ENCODE measurements at places on chromosomes 7 and 10.

GRCh38 chr10:42969909-42970308 lies 107.0 kb upstream of the RET start:
- no peak for DNase-seq

DNA sequence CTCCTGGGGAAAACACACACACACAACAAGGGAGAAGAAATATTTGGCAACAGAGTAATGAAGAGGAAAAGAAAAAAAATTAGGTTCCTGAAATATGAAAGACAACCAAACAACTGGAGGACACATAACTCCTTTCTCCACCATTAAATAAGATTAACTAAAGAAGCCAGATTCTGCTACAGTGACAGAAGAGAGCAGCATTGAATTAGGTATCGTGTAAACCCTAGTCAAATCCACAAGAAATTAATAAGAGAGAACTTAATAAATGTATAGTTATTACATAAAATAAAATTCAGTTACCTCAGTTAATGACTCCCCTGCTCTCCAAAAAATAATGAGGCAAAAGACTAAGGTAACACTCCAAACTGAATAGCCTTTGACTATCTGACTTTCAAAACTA lies 306.7 kb downstream of the CRPPA start:
- no peak for DNase-seq

- no peak for DNase-seq
These were observed 6.1 kb upstream of the DEPP1 start for GRCh38 chr10:44984671-44985101.

GRCh38 chr7:141483044-141483443 lies 68.2 kb upstream of the AGK start:
- DNase-seq: no peak

- no peak for DNase-seq
These were observed 111.4 kb downstream of the COL28A1 start for GRCh38 chr7:7424151-7424873.

- DNase-seq: no peak
These were observed 875.8 kb upstream of the CELF2 start for GRCh38 chr10:10141782-10142382.

GRCh38 chr7:132956556-132956955 lies 125.3 kb downstream of the CHCHD3 start:
- DNase-seq: no peak

- no peak for DNase-seq
These were observed 79.5 kb downstream of the PARP12 start for GRCh38 chr7:139982927-139983920.

DNA sequence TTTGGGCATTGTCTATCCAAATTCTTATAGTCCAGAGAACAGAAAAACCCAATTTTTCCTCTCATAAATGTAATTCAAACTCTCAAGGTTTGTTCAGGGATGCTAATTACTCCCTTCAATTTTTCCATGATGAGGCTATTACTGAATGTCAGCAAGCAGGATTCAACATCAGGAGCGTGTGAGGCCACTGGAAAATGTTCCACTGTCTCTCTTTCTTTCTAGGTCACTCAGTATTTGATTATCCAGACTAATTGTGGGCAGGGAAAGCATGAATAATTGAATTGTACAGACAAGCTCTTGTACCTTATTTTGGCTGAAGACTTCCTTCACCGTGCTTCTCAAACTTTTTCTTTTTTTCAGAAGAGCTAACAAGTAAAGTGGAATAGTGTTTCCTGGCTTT lies 30.7 kb downstream of the THNSL1 start:
- no peak for DNase-seq

DNA sequence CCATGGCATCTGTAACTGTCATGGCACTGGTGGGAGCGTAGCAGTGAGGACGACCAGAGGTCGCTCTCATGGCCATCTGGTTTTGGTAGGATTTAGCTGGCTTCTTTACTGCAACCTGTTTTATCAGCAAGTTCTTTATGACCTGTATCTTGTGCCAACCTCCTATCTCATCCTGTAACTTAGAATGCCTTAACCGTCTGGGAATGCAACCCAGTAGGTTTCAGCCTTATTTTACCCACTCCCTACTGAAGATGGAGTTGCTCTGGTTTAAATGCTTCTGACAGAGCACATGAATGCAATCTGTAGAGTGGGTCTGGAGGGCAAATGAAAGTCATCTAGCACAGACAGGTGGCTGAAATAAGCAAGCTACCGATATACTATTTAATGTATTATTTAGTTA lies 55.3 kb upstream of the OPN4 start:
- no peak for DNase-seq

DNA sequence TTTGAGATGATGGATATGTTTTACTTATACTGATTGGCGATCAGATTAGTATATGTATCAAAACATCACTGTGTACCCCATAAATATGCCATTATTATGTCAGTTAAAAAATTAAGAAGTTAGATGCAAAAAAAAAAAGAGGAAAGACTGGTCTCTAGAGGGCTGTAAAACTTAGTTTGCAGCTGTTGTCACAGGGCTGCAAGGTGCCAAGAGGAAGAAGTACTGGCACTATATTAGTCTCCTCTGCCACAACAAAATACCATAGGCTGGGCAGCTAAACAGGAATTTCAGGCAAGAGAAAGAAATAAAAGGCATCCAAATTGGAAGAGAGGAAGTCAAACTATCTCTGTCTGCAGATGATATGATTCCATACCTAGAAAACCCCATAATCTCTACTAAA lies 177.8 kb upstream of the PLPP4 start:
- no peak for DNase-seq

DNA sequence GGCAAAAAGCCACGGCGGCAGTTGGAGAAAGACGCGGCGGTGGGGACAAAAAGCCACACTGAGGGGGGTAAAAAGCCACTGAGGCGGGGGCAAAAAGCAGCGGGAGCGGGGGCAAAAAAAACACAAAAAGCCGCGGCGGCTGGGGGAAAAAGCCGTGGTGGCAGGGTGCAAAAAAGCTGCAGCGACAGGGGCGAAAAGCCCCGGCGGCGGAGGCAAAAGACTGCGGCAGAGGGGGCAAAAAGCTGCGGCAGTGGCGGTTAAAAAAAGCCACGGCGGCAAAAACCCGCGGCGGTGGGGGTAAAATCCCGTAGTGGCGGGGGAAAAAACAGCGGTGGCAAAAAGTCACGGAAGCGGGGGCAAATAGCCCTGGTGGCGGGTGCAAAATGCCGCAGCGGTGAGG lies 527.3 kb downstream of the ZNF33B start:
- no peak for DNase-seq

DNA sequence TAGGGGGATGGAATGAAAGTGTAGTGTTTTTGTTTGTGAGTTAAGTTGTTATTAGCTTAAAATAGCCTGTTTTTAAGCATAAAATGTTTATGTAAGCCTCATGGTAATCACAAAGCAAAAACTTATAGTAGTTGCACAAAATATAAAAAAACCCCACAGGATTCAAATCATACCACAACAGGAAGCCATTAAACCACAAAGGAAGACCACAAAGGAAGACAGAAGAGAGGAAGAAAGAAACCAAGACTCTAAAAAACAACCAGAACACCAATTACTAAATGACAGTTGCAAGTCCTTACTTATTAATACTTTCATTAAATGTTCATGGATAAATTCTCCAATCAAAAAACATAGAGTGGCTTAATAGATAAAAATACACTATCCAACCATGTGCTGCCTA lies 63.6 kb downstream of the ANKRD7 start:
- no peak for DNase-seq

DNA sequence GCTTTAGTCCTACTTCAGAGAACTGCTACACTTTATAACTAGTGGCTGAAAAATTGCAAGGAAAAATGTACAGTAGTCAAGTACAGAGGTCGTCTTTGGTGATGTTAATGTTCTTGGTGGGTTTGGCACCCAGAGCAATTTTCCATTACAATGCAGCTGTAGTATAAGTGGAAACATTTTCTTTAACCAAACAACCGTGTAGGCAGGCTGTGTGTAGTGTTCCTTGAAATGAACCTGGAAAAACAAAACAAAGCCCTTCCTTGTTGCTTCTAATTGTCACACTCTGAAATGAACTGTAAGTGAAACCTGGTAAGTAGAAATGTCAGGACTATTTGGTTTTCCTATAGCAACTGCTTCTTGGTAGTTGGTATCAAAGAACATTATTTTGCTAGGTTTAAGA lies 256.9 kb downstream of the MDFIC start:
- no peak for DNase-seq

DNA sequence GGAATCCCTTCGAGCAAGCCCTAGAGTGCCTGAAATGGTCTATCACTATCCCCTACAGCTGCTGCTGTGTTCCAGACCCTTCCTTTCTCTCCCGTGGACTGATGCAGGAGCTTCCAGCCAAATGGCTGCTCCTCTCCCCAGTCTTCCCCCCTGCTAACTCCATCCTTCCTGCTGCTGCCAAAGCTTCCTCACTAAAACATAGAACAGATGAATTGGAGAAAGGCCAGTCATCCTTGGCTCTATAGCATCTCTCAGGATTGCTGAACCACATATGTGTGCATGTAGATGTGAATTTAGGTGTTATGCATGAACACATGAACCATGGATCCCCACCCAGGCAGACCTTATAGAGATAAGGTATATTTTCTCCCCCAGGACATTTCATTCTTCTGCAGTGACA lies 60.7 kb downstream of the GPR26 start:
- no peak for DNase-seq

GRCh38 chr7:144731661-144732351 lies 104.0 kb downstream of the TPK1 start:
- DNase-seq: no peak

DNA sequence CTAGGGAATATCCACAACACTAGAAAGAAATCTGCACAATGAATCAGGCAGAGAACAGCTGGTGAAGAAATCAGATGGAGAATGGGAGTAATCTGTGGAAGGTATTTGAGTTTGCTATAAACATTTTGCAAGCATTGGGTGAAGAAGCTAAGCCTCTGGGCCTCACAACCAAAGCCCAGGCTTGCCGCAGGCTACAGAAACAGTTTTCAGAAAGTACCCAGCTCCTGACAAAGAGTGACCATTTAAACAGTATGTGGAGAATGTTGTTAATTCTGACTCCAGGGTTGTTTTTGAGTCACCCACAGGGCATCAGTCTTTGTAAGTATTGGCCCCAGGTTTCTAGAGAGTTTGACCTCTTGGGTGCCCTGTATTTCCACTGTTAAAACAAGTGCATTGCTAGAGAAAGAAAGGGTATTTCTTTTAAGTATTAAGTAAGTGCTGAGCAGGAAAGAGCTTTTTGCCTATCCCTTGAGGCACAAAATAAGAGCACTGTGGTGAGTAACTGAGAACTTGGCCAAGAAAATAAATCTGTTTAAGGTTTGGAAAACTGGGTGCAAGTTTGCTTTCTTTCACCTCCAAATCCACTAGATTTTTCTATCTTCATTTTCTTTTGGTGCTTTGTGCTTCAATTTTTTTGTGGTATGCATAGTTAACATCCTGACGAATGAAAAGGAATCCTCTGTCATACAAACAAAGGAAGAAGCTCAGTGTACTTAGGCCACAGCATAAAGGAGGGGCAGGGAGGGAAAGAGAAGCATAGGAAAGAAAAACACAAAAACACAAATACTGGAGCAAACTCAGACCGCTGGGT lies 691.8 kb downstream of the SUGCT start:
- no peak for DNase-seq

- no peak for DNase-seq
These were observed 191.1 kb downstream of the ZMYND11 start for GRCh38 chr10:326350-326749.

DNA sequence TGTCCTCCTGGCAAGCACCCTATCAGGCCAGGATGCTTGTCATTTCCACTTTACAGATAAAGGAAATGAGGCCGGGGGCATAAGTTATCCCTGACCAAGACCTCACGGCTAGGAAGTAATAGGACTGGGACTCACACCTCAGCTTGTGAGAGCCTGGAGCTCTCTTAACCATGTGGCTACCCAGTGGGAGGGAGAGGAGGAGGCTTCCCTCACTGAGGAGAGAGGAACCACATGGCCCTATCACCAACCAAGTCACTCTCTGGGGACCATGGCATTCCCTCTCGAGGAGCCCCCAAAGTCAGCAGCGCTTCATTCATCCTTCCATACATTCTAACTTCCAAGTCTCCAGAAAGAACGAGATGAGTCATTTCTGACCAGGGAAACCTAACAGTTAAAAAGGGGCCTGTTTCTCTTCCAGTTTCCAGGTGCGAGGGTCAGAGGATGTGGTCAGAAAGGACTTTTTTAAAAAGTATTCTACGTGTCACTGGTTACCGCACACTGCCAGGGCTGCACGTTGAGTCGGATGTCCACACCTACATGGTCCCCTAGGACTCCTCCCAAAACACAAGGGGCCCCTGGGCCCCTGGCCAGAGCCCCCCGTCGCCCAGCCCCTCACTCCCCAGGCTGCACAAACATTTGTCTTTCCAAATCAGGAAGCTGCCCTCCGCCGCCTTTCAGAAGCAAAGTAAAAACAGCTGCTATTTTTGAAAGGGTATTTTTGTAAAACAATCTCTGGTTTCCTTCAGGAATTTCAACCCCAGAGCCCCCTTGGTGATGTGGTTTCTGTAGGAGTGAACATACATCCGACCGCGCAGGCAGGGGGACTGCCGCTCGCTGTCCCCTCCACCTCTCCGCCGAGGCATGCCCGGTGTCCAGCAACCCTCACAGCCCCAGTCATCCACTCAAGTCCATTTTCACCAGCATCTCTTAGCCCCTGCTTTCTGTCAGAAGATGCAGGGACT lies 128.2 kb upstream of the CHST15 start:
- no peak for DNase-seq

- no peak for DNase-seq
These were observed 7.8 kb upstream of the GPR22 start for GRCh38 chr7:107461938-107462533.

- peak; percentile 63 for DNase-seq
These were observed 2.4 kb upstream of the EGR2 start for GRCh38 chr10:62818426-62819011.

GRCh38 chr10:52573347-52573746 lies 199.2 kb downstream of the MBL2 start:
- no peak for DNase-seq
